Vagina (tissue), 2 donors: ENCODE measurements at places on chromosomes 5 and 9.

DNA sequence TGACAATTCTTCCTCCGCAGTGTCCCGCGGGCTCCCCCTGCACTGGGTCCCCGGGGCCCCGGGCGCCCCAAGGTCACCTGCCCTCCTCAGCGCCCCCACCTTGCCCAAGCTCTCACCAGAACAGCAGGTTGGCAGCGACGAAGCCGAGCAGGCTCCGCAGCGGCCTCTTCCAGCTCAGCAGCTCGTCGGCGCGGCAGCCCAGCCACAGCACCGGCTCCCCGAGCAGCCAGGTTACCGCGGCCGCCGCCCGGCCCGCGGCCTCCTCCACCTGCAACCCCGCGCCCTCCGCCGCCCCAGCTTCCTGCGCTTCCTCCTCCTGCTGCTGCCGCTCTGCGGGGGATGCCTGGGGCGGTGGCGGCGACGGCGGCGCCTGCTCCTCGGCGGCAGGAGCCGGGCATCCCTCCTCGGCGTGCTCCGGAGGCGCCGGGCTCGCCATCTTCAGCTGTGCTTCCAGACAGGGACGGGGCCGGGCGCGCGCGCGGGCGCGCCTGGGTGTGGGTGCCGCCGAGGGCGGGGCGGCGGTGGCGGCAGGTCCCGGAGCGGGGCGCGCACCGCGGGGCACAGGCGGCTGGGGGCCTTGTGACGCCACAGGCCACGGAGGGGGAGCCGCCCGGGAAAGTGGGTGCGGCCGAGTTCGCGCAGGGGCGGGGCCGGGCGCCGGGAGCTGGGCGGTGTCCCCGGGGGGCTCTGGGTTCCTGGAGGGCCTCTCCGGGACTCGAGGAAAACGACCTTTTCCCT is at the start of gene RETREG1:
Gene RETREG1 (minus strand): TSS at position 462 of the 738 bp plus-strand sequence. CDS start 26 bp downstream, at position 436.
- no peak for DNase-seq

DNA sequence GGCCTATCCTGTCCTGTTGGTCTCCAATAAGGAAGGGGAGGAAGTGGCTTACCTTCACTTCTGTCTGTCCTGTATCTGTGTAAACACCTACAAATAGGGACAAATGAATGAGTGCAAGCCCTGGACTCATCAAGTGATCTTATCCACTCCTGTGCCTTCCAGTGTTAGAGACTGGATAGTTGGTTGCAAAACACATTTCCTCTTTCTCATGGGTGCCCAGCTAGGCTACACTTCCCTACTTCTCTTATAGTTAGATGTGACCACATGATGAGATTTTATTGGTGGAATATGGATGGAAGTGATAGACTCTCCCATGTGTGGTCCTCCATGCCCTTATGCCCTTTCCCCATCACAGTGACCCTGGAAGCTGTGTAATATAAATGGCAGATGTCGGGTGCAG is 16.9 kb upstream of the PFDN1 start:
- DNase-seq = no peak

DNA sequence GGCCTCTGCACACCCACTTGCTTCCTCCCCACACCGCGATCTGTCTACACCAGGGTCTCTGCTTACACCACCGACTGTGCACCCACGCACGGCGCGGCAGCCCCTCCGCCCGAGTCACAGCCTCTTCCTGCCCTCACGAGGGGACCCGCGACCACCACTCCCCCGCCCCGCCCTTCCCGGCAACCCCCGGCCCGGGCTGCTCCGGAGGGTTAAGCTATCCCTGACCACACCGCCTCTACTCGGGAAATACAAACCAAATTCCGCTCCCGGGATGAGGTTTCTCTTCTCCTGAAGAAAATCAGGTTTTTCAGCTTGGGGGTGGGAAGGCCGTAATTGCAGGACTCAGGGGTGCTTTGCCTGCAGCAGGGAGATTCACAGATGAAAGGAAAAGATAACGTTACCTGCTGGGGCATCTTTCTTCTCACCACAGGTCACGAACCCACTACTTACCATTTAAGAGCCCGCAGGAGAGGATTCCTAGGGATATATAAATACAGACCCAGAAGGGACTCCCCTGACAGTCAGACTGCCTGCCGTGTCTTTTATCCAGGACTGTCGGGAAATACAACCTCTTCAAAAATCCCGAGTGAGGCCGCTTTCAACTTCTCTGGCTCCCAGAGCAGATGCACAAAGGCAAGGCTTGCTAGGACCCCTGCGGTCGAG is 63.5 kb downstream of the ROR2 start:
- DNase-seq = no peak

- no peak for DNase-seq
These were observed 162.3 kb downstream of the FANCC start for GRCh38 chr9:95155220-95155619.

- no peak for DNase-seq
These were observed 12.5 kb upstream of the NKX2-5 start for GRCh38 chr5:173247510-173247909.

- DNase-seq = no peak
These were observed 14.5 kb upstream of the RLN1 start for GRCh38 chr9:5354184-5354583.

- DNase-seq = no peak
These were observed 42.5 kb downstream of the ELAVL2 start for GRCh38 chr9:23783509-23783908.

DNA sequence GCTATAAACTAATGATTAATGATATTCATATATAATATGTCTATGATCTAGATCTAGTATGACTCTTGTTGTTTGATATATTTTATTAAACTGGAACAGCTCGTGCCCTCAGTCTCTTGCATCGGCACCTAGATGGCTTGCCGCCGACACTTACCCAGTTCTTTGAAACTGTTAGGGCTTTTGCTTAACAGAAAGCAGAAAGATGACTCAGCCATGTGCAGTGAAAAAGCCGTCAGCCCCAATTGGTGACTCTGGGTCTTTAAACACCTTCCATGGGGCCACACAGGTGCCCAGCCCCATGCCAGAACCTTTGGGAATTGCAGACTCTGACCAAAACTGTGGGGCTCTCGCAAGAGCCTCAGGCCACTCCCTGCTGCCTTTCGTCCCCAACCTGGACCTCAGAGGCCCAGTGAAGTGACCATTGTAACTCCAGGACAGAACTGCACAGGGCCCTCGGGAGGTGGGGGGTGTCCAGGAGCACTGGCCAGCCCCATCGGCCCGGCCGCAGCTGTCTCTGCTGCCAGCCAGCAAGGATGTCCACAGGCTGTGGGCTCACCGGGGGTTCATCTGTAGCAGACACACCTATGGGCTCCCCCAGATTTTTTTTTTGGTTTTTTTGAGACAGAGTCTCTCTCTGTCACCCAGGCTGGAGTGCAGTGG is 7.8 kb downstream of the LCN10 start:
- no peak for DNase-seq

- DNase-seq = no peak
These were observed 496.3 kb upstream of the GRIA1 start for GRCh38 chr5:152994033-152994680.

DNA sequence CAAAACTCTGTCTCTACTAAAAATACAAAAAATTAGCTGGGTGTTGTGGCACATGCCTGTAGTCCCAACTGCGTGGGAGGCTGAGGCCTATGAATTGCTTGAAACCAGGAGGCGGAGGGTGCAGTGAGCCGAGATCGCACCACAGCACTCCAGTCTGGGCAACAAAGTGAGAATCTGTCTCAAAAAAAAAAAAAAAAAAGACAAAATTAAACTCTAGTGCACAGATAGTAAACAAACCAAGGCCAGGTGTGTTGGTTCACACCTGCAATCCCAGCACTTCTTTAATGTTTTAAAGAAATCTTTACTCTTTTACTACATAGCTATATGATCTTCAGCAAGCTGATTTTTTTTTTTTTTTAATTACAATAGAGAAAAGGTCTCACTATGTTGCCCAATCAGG is 8.4 kb downstream of the ZCCHC10 start:
- DNase-seq = no peak

DNA sequence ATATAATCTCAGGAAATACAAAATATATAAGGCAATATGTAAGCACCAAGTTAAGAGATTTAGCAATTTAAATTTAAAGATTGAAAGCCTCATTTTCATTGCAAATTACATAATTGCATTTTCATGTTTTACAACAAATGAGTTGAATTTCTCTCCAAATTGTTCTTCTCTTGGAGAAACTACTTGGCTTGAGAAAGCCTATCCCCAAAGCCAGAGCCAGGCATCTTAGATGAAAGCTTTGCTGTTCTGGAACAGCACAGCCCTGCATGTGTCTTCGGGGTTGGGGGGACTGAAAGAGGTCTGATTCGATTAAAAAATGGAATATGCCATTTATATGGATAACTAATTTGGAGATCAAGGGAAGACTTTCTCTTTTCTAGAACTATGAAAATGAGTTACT is 212.0 kb downstream of the PARP8 start:
- no peak for DNase-seq

GRCh38 chr5:72651109-72651508 is 143.9 kb upstream of the ZNF366 start:
- DNase-seq = no peak

- DNase-seq = no peak
These were observed 420.9 kb upstream of the SGCD start for GRCh38 chr5:155906046-155906445.

DNA sequence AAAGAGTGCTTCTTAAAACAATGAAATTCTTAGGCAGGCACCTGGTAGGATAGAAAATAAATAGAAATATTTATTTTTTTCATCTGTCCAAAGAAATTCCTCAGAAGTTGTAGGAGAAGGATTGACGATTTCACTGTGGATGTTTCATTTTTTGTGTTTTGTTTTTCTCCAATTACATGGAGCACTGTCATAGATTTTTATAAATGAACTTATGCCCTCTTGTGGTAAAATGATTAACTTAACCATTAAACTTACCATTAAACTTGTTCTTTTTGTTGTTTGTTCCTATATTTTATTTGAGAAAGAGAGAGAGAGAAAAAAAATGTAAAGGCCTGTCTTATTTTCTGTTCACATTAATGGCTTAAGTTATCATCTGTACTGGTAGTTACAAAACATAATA is 339.2 kb downstream of the PRR16 start:
- DNase-seq = no peak

DNA sequence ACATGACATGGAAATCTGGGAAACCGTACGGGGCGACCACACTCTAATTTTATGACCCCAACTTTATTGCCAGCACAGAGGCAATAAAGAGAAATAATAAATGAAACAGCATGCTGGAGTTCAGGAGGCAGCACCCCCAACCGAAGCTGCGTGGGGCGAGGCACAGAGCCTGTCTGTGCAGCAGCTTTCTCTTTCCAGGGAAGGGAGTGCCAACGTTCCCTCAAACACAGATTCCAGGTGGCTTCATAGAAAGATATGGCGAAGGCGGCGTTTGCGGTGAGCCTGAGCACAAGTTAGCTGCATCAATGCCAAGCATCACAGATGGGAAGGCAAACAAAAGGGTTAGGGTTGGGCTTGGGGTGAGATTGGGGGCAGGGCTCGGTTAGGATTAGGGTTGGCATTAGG is 114.8 kb downstream of the HSD17B3 start:
- no peak for DNase-seq

DNA sequence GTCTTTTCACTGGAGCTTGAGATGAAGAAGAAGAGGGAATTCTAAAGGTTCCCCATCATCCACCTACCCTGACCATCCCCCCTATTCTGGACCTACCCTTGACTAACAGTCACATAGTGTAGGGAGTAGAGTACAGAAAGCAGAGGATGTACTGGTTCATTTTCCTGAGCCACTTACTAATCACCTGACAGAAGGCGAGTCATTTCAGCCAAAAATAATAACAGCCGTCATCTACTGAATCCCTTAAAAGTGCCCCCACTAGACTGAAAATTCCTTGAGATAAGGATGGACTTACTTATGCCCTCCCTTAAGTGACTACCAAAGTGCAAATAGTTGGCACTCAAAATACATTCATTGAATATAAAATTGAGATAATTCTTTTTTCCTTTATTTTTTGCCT is 112.2 kb downstream of the FOXD1 start:
- no peak for DNase-seq

DNA sequence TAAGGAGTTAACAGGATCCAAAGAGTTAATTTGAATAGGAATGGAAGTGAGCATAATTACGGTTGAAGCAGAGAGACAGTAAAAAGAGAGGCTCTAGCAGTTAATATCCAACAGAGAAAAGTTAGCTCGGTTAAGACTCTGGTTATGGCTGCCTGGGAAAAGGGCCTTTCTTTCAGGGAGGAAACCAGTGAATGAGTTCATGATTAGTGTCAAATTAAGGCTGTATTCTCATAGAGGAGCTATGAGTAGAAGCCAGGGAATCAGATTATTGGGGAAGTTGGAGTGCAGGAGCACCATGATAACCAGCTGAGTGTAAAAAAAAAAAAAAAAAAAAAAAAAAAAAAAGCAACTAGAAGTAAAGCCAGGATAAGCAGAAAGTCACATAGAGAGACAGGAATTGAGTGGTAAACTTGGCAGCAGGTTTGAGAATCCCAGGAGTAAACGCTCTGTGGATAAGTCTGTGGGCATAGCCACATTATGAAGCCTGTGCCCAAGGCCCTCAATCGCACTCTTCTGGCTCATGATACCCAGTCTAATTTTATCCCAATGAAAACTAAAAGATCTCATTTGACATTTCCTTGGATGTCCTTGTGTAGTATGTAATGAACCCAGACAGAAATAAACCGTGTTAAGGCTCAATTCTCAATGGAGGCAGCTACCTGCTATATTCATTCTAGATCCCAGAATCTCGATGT is 372.6 kb upstream of the MPDZ start:
- DNase-seq = no peak

GRCh38 chr9:126690431-126691051 is 76.8 kb downstream of the LMX1B start:
- no peak for DNase-seq

DNA sequence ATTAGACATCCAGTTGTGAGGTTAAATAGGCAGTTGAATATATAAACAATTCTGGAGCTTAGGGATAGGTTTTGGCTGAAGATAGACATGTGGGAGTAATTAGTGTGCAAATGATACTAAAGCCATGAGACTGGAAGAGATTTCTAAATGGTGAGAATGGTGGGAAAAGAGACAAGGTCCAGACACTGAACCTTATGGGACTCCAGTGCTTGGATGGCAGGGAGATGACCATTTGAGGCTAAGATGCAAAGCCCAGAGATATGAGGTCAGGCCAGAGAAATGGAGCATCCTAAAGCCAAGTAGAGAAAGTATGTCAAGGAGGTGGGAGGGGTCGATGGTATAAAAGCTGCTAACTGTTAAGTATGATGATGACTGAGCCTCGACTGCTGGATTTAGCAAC is 115.6 kb downstream of the SEMA5A start:
- no peak for DNase-seq
